Stimulated activated CD8-positive, alpha-beta memory T cell treated with anti-CD3 and anti-CD28 coated beads, Interleukin-4, amount 100 ng/mL, for 1 hour (primary cell): ENCODE measurements at places on chromosomes 2 and 18.

- no peak for DNase-seq
Observed at GRCh38 chr18:41645589-41646360, 309.3 kb upstream of the PIK3C3 start.

- no peak for DNase-seq
Observed at GRCh38 chr18:4130734-4131719, 324.1 kb downstream of the DLGAP1 start.

DNA sequence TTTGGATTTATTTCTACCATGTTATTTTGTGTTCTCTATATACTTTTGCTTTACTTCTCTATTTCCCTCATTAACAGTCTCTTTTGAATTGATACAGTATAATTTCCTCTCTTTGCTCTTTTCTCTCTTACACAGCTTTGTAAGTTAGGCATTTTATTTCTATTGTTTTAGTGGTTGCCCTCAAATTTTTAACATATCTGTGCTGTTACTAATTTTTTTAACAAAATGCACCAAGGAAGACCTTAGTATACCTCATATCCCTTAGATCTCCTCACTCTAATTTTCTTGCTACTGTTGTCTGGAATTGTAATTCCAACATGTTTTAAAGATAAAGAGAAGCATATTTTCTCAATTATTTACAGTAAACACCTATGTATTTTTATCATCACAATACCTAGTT lies 416.8 kb upstream of the SLC14A2 start:
- DNase-seq: no peak

GRCh38 chr2:22756276-22757043 lies 628.5 kb upstream of the KLHL29 start:
- no peak for DNase-seq

DNA sequence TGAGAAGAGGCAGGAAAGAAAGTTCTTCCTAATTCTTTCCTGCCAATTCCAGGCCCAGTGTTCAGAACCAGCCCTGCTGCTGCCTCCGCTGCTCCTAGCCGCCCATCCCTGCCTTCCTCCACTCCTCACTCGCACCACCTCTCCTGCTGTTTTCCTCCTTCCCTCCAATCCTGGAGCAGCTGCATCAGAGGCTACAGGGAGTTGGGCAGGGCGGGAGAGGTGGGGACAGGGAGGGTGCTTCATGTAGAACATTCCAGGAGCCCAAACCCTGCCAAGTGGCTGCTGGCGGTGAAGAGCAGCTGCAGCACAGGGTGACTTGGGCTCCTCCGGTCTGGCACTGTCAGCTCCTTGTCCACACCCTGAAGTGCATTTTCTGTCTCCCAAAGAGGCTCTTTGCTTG lies 176.3 kb downstream of the TNS1 start:
- DNase-seq: no peak

GRCh38 chr2:173898178-173898668 lies 67.0 kb downstream of the SP3 start:
- DNase-seq: no peak

- peak; percentile 40 for DNase-seq
Observed at GRCh38 chr2:45778720-45779171, 127.3 kb downstream of the PRKCE start.

- no peak for DNase-seq
Observed at GRCh38 chr2:134410006-134410405, 156.1 kb downstream of the MGAT5 start.

DNA sequence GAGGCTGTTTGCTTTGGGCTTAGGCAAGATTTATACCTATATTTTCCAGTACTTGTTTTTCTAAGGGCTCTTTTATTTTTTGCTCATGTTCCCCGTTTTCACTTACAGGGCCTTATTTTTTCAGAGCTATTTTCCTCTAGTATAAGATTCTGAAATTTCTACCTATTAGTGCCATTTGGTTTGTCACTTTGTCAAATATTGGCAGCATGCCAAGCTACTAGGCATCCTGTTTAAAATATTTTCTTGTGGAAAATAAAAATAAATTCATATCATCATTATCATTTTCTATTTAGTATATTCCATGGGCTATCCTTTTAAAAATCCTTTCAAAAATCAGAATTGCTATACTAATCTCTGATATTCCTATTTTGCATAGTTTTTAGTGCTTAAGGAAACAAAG lies 64.8 kb upstream of the CHST9 start:
- DNase-seq: no peak
